ENCODE measurements at places on chromosomes 2 and 18. TPM values are rescaled to one million over a fixed set of nuclear protein-coding genes. Genes with fewer than 3 reads are reported as not detected.

DNA sequence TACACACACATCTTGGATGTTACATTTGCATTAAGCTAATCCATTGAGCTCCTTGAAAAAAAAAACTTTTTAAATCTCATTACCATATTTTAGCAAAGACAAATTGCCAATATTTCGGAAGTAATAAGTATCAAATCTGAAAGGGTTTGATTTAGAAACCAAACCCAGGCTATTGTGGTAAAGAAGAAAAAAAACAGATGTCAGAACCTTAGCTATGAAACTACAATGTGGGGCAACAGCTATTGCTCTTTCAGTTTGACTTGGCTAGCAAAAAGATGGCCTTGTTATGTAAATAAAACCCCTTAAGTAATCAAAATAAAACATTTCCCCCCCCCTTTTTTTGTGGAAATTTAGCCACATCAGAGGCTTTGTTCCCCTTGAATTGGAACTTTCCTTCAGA, 41.2 kb upstream of the REG3A start:
- no peak for DNase-seq

ZNF396 gene
- 1.1 TPM for polyA plus RNA-seq

MBD1 gene
- polyA plus RNA-seq, result 44.2 TPM

DNA sequence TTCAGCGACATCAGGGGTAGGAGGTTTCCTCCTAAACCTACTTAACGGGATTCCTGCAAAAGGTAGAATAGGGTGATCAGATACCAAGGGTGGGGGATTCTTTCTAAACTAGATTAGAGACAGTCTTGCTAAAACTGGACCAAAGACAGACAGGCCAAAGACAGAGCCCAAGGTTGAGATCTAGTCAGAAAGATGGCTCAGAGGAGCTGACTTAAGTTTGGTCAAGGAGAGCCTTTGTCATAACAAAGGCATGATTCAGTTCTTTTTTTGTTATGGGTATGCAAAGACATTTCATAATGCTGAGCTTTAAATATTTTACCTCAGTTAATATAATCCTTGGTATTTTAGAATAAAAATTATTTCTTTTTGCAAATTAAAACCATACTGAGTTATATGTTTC, 17.8 kb upstream of the GPR75 start:
- DNase-seq, result no peak

GRCh38 chr2:225275443-225275842, 124.1 kb upstream of the NYAP2 start:
- no peak for DNase-seq

REG3G gene
- polyA plus RNA-seq, result not detected
